H7 (cell line): ENCODE measurements at places on chromosomes 2 and 18.

GRCh38 chr2:176415937-176416499 lies 146.8 kb downstream of the MTX2 start:
- DNase-seq: no peak

- DNase-seq: no peak
These were observed 12.9 kb downstream of the ADCY3 start for GRCh38 chr2:24907116-24907515.

DNA sequence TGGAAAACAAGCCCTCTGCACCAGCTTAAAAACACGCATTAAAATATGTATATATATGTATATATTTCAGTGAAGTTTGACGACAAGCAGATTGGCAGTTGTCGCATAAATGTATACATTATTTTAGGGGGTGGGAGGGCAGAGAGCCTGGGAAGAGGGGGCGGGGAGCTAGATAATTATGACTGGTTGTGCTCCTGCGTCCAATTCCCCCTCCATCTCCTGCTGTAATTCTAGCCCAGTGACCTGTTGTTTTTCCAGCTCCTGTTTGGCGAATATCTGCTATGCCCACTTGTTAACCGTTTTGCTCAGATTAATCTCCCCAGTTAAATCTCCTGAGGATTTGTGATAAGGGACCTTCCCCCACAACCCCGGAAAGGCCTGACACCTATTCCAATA lies 656 bp downstream of the UNC80 start:
- no peak for DNase-seq

- DNase-seq: no peak
These were observed 463.4 kb downstream of the EIPR1 start for GRCh38 chr2:2914252-2914651.

- no peak for DNase-seq
These were observed 495.6 kb downstream of the TMX3 start for GRCh38 chr18:68219274-68219673.

DNA sequence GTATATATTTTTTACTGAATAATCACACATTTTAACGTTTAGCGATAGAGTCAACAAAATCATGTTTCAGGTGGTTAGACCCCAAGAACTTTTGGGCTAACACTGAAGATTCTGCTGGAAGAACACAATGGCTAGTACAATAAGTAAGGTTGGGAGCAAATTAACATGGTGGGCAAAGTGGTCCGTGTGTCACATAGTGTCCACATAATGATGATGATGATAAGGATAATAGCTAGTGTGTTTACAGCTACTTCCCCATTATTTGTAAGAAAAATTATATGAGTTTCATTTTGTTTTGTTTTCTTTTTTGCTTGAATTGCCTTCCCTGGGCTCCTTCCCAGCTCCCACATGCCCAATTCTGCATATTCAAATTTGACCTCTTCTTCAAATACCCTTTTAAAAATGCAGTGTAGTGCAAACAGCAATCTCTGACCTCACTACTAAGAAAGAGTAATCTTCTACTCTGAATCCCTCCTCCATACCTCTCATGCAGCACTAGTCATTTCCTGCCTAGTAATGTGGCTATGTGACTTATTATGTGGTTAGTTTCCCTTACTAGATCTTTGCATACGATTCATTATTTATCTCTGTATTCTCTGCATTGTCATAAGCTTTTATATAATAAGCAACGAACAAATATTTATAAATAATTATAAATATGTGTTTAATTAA lies 16.9 kb upstream of the VPS54 start:
- DNase-seq: no peak
